ENCODE measurements at places on chromosomes 1 and 21.

DNA sequence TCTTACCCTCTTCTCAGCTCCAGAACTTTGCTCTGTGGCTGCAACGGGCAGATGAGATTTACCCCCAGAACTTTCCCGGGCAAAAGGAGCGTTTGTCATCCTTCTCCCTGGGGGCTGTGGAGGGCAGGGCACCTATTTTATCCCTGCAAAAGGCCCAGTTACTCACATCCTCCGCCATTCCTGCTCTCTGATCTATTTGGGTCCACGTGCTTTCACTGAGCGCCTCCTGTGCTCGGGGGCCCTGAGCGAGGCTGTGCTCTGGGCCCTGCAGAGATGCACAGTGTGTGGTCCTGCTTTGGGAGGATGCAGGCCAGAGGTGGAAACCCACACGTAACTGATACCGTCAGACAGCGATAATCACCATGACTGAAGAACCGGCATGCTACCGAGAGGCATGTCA lies 2.4 kb upstream of the CSMD2 start:
- DNase-seq: no peak

DNA sequence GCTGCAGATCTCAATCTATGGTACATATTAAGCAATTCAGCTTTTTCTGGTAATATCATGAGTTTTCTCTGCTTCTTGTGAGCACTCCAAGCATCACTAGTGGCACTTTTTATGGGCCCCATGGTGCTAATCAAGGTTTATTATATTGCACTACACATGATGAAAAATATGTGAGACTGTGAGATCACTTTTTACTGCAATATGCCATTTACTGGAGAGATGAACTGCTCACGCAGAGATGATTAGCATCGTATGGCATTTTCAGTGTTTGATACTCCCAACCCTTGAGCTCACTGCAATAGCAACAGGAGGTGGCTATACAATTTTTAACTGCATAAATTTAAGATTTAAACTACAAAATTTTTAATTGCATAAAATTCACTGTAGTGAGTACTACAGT lies 8.7 kb upstream of the KCNK1 start:
- no peak for DNase-seq

GRCh38 chr1:109812691-109813393 lies 49.1 kb upstream of the EPS8L3 start:
- DNase-seq: no peak

DNA sequence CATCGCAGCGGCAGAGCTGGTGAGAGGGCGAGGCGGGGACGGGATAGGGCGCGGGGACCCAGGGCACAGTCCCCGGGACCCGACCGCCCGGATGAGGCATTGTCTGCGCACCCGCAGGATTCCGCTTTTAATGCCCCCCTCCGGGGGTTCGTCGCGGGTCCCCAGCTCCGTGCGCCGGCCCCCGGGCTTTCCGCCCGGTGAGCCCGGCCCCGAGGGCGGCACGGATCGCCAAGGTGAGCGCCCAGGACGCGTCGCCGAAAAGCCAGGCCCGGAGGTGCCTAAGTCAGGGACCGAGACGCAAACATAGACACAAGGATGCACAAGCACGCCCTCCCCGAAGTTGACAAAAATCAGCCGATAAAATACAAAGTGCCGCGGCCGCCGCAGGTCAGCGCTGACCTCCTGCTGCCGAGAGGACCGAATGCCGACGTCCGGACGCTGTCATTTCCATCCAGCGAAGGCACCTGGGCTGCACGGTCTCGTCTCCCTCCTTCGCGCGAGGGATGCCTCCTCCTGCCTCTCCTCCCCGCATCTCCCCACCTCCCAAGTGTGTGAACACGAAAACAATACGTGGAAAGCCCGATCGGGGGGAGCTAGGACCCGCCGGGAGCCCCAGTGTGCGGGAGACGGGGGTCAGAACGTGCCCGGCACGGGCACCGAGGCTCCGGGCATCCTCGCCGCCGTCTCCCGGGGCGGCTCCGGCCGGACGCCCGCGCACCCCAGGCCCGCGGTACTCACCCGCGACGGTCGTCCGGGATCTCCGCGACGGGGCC lies 101.1 kb upstream of the SOD1 start:
- DNase-seq: peak; percentile 12

GRCh38 chr1:150596095-150596892 lies 16.9 kb upstream of the MCL1 start:
- DNase-seq: peak; percentile 39

DNA sequence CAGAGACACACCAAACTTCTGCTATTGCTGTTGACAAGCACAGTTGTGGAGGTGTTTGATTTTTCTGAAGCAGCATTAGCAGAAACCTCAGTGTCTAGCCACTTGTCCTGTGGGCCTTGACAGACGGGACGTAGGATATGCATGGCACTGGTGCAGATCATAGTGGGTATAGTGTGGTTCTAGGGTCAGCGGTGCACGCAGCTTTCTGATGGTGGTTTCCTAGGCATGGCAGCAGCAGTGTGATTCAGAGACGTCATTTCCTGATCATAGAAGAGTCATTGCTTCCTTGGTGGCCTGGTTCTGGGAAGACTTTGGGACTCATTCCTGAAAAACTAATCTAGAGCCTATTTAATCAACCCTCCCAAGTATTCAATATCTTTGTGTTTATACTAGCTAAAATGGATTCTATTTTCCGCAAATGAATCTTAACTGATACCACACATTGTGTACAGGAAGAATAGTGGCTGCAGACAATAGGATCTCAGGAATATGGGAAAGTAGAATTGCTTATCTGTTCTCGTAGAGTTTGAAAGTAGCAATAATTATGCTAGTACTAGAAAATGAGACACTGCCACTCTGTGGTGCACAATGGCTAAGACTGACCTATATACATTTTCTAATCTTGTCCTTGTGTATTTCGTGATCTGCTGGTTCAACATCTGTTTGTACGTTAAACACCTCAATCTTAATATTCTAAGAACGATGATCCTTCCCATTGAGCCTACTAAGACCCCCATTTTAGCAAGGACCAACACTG lies 2.8 kb upstream of the USP1 start:
- no peak for DNase-seq

- no peak for DNase-seq
These were observed 3.6 kb upstream of the ZDHHC18 start for GRCh38 chr1:26822737-26823395.

DNA sequence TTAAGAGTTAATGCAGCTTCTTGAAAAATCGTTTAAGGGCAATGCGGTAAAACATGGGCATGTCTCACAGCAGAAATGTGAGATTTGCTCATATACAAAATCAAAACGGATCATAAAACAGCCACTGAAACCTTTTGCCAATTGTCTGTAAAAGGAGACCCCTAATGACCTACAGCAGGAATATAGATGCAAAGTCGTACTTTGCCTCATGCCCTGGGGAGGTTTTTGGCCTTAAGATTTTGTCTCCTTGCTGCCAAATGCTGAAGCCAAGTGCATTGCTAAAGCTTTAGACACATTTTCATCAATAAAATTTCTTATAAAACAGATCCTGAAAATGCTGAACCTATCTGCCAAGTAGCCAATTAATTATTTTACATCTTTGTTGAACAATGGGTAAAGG lies 226.9 kb downstream of the TGFB2 start:
- no peak for DNase-seq

- DNase-seq: no peak
These were observed 106.5 kb upstream of the DAB1 start for GRCh38 chr1:57530206-57530910.

- DNase-seq: no peak
These were observed 779.7 kb downstream of the USP25 start for GRCh38 chr21:16509476-16509875.

DNA sequence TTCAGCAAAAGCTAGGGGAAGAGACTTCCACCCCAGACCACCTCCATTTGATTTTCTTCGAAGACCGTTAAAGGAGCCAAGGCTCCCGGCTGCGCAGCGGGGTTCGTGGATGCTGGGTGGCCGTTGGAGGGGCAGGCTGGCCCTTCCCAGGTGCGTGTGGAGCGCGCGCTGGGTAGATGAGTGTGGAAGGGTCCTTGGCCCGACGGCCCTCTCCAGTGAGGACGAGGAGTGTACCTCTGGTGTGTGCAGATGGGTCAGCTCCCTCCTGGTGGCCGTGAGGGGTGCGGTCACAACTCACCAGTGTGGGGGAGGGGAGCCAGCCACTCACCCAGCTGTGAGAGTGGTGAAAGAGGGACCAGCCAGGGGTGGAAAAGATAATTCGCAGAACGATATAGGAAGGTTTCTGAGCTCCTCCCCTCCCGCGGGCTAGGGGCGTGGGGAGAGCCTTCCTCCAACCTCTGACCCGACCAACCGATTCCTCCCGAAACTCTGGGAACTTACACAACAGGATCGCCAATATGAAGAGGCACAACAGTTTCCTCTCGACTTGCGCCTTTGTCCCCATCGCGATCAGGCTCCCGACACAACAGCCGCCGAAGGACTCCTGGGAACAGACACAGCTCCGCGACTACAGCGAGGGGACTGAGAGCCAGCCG lies at the start of gene F11R:
Gene F11R, minus strand, starts transcription at position 644 of the 656 bp plus-strand sequence. Its CDS starts 79 bp downstream, at position 565.
- peak; percentile 28 for DNase-seq

- DNase-seq: no peak
These were observed 31.5 kb downstream of the RIMS3 start for GRCh38 chr1:40633931-40634376.

- peak; percentile 2 for DNase-seq
These were observed 47.9 kb upstream of the PLXNA2 start for GRCh38 chr1:208291923-208292711.

GRCh38 chr1:230424391-230425251 lies 1.5 kb downstream of the PGBD5 start:
- DNase-seq: no peak

DNA sequence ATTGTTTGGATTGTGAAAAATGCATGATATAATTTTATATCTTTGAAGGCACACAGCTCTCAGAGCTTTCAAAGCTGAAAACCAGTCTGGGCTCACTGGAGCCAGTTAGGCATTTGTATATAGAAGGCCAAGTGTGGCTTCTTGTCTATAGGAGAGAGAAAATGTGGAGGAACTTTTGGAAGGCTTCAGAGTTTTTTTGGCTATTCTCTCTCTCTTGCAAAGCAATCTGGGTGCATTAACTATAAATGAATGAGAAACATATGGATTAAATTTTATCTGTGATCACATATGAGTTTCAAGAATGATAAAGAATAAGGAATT lies 216.7 kb upstream of the HOOK1 start:
- no peak for DNase-seq

GRCh38 chr1:172212124-172212523 lies 208.4 kb upstream of the C1orf105 start:
- DNase-seq: no peak

GRCh38 chr1:77614037-77614436 lies 68.4 kb downstream of the ZZZ3 start:
- DNase-seq: no peak

- DNase-seq: no peak
These were observed 12.2 kb upstream of the S100A7A start for GRCh38 chr1:153404086-153404635.

DNA sequence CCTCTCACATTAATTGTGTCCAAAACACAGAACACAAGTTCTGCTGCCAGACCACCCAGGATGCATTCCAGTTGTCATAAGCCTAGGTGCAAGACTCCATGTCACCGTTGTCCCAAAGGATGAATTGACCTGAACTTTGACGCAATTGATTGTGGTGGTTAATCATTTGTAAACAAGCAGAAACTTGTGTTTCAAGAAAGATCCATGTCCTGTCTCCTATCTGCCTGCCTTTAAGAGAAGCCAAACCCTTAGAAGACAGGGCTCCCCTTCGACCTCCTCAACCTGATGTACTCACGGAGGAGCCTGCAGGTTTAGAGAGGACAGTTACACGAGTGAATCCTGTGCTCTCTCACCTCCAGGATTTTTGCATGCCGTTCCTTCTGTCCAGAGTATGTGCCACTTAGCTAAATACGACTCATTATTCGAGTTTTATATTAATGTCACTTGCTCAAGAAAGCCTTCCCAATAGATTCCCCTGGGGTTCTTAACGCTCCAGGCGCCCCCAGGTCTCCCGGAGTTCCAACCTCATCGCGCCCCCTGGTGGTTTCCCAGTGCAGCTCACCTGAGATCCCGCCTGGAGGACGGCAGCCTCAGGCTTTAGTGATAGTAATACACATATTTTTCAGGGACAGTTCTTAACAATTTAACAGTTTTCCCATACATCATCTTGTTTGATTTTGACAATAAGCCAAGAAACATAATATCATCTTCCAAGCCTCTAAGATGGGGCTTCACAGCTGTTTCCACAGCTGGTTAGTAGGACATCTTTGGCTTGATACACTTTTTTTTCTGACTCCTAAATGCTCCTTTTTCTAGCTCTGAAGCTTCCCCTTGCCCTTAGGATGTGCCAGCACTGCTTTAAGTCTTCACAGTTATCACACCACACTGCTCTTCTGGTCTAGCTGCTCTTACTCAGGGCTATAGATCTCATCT lies 2.4 kb upstream of the C8B start:
- DNase-seq: peak; percentile 54

- peak; percentile 63 for DNase-seq
These were observed 64.6 kb upstream of the WDR26 start for GRCh38 chr1:224499204-224499603.

DNA sequence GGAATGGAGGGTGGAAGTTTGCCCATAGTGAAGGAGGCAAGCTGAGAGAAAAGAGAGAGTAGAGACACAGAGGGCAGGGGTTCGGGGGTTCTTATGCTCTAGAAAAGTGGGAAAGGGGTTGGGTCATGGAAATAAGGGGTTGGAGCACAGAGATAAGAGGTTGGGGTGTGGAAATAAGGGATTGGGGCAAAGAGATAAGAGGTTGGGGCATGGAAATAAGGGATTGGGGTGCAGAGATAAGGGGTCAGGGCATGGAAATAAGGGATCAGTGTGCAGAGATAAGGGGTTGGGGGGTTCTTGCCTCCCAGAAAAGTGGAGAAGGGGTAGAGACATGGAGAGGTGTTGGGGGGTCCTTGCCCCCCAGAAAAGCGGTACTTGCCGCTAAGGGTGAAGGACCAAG lies 56.2 kb downstream of the SFPQ start:
- no peak for DNase-seq

DNA sequence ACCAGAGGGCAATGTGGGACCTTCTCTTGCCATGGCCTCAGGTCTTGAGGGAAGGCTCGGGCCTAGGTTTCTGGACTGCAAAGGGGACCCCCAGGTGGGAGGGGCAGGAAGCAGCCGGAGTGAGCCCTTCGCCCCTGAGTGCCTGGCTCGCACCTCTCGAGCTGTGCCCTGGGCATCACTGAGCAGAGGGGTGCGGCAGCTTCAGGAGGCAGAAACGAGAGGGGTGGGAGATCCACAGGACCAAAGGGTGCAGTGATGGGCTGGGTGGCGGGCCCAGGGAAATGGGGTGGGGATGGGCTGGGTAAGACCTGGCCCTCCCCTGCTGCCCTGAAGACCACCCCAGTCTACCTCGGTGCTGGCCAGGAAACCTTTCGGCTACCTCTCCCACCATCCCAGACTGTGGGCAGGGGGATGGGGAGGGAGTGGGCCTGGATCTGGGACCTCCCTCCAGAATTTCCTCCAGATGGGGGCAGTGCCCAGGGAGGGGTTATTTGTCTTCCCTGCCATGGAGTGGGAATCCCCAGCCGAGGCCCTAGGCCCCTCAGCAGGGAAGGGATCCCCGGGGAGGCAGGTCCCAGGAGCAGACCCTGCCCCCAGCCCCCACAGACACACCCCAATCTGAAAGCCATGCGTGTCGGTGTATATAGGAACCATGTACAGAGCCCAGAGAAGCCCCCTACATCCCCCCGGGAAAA lies 21.3 kb downstream of the A3GALT2 start:
- no peak for DNase-seq
